ENCODE measurements at places on chromosomes 11 and 22.

DNA sequence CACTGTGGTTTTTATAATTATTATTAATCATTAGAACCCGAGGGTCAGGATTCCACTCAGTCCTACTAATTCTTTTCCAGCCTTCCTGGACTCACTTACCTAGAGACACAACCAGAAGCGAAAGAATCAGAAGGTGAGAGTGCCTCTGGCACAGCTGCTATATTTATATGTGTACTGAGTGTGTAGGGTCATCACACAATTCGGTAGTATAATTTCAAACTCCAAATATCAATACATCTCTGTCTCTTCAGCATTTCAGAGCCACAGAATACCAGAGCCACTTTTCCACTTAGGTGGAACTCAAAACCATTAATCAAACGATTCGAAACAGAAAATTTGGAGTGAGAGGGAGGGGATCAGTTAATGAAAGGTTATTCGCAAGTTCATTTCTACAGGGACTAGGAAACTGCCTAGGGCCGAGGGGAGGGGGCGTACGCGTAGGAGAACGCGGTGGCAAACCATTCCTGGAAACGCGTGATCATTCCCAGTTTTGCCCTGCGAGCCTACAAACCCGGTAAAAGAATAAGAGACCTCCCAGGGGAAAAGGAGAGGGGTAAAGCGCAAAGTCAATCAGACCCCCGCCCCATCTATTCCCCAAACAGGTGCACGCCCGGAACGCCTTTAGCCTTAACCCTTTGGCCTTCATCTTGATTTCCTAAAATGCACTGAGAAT is 5.4 kb downstream of the BSX start:
- DNase-seq: no peak

DNA sequence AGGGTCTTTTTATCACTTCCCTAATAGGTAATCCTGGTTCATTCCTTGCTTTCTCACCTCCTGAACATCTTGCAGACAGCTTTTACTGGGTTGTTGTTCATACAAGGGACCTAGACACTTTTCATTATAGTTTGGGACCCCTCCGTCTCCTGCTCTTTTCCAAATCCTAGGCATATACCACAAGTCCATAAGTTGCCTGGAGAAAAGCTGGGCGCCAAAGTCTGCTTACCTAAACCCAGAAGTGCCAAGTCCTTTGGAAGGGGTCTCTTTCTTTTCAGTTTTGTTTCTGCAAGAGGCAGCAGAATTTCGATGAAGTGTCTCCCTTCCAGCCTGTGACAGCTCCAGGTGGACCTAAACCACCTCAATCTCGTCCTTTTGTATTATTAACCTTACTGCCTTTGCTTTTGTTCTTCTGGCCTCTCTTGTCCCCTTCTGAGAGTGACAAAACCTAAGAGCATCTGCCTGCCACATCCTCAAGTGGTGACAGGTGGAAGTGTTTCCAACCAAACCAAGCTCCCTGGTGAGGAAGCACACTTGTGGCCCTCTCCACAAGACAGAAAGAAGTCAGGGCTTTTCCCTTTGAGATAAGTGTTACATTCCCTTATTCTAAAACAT is 19.5 kb upstream of the P2RY6 start:
- DNase-seq: peak; percentile 44

DNA sequence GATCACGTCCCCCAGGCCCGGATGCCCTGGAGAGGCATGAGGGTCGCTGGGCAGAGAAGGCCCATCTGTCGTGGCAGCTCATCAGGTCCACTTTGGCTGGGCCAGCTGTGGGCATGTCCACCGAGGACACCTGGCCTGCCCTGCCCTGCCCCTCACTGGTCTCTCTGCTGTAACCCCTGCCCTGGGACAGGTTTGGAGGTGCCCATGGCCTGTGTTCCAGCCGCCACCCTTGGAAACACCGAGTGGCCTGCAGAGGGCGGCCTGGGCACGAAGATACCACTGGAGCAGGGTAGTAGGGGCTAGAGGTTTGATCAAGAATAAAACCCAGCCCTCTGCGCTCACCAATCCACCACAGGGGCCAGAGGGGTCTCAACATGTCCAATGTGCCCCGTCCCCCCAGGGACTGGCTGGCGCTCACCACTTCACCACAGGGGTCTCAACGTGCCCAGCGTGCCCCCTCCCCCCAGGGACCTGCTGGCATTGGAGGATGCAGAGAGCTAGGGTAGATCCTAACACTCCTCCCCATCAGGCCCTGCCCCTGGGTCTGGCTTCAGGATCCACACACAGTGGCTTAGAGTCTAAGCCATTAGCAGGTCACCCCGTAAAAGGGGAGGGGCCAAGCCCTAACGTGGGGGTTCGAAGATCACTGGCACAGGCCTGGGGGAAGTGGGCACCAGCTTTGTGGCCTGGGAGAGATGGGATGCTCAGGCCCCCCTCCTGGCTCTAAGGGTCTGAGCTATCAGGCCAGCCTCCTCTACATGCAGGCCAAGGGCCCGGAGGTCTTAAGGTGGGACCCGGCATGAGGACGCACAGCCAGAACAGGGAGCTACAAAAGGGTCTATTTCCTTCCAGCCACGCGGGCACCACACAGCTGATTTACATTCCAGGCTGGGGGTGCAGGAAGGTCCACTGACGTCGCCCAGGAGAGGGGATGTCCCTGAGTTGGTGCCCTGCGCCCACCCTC is 1.3 kb upstream of the HDAC10 start:
- DNase-seq: peak; percentile 84

DNA sequence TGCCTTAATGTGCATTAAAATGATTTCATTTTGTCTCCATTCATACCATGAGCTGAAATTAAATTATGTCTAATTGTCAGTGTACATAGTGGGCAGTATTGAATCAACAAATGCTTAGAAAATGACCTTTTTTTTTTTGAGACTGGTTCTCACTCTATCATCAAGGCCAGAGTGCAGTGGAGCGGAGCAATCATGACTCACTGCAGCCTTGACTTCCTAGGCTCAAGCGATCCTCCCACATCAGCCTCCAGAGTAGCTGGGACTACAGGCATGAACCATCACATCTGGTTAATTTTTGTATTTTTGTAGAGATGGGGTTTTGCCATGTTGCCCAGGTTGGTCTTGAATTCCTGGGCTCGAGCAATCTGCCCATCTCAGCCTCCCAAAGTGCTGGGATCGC is 117.0 kb upstream of the BLID start:
- no peak for DNase-seq

DNA sequence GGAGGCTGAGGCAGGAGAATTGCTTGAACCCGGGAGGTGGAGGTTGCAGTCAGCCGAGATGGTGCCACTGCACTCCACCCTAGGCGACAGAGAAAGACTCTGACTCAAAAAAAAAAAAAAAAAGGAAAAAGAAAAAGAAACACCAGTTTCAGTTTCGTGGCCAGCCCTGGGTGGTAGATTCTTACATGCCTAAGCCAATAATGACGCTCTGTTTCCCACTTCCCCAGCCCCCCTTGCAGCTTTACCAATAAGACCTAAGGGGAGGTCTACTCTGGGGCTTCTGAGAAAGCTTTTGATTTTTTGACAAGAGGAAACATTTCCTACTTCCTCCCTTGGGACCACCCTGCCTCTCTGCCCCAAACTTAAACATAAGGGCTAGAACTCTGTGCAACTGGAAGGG is 30.0 kb upstream of the PTPRJ start:
- DNase-seq: no peak

- no peak for DNase-seq
These were observed 281.7 kb downstream of the ST3GAL4 start for GRCh38 chr11:126636911-126637794.

DNA sequence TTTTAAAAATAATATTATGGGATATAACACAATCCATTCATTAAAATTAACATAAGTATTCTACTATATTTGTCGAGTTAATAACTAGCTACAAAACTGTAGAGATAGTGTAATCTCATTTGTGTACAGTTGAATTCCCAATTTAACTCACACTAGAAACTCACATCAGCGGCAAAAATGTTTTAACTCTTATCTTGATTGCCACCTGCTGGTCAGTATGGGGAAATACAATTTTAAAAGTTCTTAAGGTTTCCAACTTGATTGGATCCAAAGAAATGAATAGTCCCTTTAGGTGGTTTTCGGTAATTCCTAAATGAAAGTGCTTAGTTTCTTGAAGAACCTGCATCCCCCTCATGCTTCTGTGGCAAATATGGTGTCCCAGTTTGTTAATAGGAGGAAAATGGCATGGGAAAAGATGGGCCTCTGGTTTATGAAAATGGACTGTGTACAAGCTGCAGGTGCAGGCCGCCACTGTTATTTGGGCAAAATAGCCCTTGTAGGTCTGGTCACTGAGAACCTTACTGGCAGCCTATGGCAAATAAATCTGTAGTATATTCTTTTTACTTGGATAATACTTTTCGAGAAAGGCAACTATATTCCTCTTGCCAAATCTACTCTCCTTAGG is 33.7 kb upstream of the SLC17A6 start:
- no peak for DNase-seq

DNA sequence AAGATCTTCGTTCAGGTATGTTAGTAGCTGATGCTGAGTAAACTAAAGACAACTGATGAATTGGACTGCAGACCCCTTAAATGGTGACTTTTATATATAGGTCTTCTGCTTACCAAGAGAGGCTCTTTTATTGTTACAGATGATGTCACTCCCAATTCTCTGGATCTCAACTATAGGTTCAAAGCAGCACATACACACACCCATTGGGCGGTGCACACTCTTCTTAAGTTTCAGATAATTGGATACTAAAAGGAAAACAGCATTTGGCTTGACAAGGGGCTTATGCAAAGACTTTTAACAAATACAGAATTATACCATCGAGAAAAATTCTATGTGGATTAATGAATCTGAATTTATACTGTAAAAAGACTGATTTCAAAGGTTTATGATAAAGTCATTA is at the start of gene PTH:
Gene PTH (minus strand): TSS at position 69 of the 400 bp plus-strand sequence. CDS start 3,142 bp downstream, outside the sequence.
- DNase-seq: no peak

DNA sequence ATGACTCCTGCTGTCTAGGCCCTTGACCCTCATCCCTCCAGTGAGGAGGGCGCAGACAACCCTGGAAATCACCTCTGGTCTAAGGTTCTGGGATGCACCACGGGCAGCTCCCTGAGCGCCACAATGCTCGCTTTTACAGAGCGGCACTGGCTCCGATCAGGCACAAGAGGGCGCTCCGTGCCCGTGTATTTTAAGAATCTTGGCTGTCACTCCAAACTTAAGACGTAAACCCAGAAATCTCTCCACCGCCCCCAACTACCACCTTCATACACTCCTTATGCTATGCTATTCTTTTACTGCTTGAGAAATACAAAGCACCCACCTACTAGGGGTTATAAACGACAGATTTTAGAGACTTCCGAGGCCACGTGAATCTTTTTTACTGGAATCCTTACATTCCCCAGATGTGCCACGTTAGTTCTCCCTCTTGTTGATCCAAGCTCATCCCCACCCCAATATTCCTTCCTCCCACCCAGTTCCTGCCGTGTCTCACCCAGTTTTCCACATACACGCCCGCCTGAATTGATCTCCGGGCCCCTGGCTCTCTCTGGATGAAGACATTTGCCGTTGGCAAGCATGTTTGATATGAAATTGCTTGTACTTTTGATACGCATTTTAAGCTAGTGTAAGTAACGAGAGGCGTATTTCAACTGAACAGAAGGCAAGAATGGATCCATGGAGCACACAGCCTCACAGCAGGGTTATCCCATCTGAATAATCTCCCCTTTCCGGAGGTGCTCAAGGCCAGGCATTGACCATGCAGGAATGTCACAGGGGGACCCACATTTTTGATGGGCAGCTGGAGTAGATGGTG is 453.5 kb downstream of the OPCML start:
- no peak for DNase-seq

GRCh38 chr11:120894202-120894985 is 129.5 kb upstream of the TBCEL start:
- no peak for DNase-seq

DNA sequence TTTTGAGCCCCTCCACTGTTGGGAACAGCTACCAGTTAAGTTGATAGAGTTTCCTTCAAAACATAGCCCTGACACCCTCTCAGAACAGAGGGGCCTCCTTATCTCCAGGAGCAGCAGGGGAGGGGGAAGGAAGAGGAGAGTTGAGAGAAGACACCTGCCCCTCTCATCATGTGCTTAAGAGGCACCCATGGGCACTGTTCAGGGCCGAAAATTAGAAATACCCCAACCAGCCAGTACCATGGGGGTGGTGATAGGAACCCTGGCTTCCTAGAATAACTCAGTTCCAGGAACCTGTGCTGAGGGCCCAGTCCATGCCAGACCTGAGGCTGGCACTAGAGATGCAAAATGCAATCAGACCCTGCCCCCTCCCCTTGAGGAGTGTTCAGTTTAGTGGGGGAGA is 9.3 kb upstream of the GDPD5 start:
- DNase-seq: no peak

- DNase-seq: no peak
These were observed 379.3 kb downstream of the INSC start for GRCh38 chr11:15493921-15494620.

GRCh38 chr11:78931891-78932290 is 357.2 kb upstream of the NARS2 start:
- DNase-seq: no peak

GRCh38 chr22:20777420-20778177 is 3.7 kb downstream of the SERPIND1 start:
- DNase-seq: no peak

GRCh38 chr11:35330931-35331330 is 88.4 kb downstream of the SLC1A2 start:
- no peak for DNase-seq

DNA sequence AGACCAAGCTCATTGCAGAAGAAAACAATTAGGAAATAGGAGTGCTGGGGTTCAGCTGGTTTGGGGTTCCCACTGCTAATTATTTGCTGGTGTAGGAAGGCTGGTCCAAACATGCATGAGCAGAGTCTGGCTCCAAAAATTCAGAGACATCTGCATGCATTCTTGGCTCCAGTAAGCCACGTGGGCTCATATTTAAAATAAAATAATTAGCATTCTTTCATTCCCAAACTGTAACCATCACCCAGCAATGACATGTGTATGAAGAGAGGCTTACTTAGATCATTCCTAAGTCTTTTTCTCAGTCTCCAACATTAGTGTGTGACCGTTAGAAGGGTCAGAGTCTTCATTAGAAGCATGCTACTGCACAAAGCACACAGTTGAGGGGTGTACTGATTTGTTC is 58.4 kb downstream of the EFCAB6 start:
- no peak for DNase-seq

- DNase-seq: no peak
These were observed 113.0 kb upstream of the MTMR2 start for GRCh38 chr11:96036863-96037262.

- no peak for DNase-seq
These were observed 37.0 kb downstream of the PC start for GRCh38 chr11:66920978-66921784.

- no peak for DNase-seq
These were observed 19.4 kb downstream of the TRPM5 start for GRCh38 chr11:2424811-2425495.

GRCh38 chr11:34613552-34614056 is 7.3 kb upstream of the EHF start:
- no peak for DNase-seq

- no peak for DNase-seq
These were observed 39.7 kb downstream of the ACAT1 start for GRCh38 chr11:108160970-108161566.

DNA sequence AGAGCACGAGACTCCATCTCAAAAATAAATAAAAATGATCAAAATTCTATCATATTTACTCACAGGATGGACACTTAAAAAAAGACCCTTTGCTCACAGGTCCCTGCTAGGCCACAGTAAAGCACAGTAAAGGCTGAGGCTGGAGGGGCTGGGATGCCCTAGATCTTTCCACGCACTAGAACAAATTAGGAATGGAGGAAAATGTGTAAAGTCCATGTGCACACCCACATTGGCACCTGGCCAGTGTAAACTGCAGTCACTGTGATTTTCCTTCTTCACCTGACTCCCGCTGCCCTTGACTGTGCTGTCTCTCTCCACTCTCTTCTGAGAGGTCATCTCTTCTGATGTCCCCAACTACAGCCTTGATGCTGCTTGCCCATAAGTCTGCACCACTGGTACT is 195.5 kb downstream of the EFCAB6 start:
- no peak for DNase-seq
